Dorsolateral prefrontal cortex (tissue), 122 donors: ENCODE measurements at places on chromosomes 2 and 18. TPM values are rescaled to one million over a fixed set of nuclear protein-coding genes. Genes with fewer than 3 reads are reported as not detected.

- DNase-seq: no peak
These were observed 95.3 kb upstream of the BZW1 start for GRCh38 chr2:200716386-200716785.

- DNase-seq: no peak
These were observed 310.3 kb downstream of the NOL4 start for GRCh38 chr18:33914399-33914798.

DNA sequence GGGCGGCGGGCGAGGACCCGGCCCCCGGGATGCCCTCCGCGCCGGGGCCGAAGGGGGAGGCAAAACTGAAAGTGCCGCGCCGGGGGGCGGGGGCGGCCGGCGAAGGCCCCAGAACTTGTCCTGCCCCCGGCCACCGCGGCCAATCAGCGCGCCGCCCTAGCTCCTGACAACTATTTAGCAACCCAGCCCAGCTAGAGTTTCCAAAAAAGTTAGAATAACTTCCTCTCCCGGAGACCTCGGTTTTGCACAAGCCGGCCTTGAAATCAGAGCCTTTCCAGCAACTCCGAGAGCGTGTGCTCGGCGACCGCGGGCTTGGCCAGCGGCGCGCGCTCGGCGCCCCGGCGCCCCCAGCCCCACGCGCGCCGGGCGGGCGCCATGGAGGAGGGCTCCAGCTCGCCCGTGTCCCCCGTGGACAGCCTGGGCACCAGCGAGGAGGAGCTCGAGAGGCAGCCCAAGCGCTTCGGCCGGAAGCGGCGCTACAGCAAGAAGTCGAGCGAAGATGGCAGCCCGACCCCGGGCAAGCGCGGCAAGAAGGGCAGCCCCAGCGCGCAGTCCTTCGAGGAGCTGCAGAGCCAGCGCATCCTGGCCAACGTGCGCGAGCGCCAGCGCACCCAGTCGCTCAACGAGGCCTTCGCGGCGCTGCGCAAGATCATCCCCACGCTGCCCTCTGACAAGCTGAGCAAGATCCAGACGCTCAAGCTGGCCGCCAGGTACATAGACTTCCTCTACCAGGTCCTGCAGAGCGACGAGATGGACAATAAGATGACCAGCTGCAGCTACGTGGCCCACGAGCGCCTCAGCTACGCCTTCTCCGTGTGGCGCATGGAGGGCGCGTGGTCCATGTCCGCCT is at the start of gene TWIST2:
TWIST2 (plus strand) TSS at position 245 of the 850 bp plus-strand sequence; CDS start at position 376, 131 bp downstream.
- DNase-seq: no peak

- no peak for DNase-seq
These were observed 179.3 kb upstream of the LHCGR start for GRCh38 chr2:48934807-48935206.

IFT172 gene
- 81.4 TPM for total RNA-seq

DNA sequence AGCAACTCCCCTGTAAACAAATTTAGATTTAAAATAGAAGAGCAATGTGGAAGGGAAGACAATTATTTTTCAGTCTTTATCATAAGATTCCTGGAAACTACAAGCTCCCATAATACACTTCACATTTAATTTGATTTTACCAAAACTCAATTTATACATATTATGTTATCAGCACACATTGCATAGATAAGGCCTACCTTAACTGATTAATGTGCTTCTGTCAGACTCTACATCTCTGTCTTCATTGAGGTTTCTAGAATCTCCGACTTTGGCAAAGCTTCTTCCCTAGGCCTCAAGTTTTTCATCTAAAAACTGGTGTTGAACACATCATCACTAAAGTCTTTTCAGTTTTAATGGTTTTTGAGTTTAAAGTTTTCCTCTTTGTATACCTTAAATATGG is 366.1 kb downstream of the CLIP4 start:
- no peak for DNase-seq

SLC1A4 gene
- 52.6 TPM for total RNA-seq

DNA sequence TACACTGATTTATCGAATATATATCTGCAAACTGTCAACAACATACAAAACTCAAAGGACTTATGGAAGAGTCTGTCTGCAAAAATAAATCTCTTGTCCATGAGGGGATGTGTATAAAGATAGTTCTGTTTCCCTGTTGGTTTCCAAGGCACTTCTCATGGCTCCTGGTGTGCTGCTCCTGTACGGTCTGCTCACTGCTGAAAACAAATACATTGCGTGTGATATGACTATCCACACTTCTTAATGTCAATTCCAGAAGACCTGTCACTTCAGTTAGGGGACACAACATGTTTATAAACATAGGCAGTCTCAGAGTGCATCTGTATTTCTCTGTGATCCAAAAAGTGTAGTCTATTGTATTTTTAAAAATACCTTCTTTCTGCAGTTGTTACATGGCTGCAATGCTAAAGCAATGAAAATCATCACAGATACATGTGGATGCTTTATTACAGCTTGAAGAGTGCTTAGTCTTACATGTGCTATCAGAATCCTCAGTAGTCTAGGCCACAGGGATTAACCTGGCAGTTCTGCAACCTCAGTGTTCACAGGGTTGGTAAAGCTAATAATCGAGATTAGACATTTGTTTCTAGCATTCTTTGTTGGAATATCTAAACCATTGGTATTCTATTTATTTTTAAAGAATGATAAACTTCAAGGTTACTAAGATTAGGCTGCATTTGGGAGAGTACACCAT is 7.8 kb downstream of the ALKAL2 start:
- no peak for DNase-seq

DNA sequence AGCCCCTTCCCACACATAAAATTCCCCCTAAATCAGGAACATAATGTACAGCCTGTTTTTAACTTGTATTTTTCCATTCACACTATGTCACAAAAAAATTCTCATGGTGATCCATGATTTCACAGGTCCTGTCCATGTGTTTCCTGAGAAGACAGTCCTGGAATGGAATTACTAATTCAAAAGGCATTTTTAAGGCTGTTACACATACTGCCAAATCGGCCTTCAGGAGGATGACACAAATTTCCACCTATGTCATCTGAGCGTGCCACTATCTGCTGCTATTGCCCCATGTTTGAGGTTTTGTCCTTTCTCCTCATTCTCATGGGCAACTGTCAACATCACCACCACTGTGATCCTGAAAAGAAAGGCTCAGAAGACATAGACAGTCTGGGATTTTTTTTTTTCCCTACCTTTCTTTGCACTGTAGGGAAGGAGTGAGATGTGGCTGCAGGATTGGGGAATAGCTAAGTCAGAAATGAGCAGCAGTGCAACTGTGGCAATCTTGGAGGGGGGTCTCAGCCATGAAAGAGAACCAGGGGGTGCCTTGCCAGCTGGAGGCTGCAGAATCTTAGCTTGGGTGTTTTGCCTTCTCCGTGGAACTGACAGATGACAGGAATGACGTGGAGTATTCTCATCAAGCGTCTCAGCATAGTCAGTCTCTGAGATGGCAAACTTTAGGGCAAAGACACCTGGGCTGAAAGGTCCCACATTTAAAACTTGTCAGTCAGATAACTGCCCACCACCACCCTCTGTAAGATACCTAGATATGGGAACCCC is 73.4 kb downstream of the MARCHF4 start:
- DNase-seq: no peak

SLC5A7 gene
- not detected for total RNA-seq

DNA sequence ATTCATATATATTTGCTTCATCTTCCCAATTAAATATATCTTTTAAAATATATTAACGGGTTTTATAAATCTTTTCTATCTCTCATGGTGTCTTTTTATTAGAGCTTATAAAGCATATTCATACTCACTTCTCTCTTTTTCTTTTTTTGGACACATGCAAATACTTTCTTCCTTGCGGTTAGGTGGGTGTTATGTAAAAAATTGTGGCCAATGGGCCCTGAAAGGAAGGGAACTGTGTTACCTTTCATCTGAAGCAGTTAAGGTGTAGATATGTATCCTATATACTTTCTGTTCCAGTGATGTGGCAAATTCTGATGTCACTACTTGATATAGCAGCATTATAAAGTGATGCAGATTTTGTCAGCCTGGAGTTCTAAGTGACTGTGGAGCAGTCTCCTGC is 714.5 kb downstream of the PLCL1 start:
- DNase-seq: no peak

GRCh38 chr18:53792762-53793161 is 431.7 kb downstream of the MBD2 start:
- no peak for DNase-seq

RAB17 gene
- 1.6 TPM for total RNA-seq

DNA sequence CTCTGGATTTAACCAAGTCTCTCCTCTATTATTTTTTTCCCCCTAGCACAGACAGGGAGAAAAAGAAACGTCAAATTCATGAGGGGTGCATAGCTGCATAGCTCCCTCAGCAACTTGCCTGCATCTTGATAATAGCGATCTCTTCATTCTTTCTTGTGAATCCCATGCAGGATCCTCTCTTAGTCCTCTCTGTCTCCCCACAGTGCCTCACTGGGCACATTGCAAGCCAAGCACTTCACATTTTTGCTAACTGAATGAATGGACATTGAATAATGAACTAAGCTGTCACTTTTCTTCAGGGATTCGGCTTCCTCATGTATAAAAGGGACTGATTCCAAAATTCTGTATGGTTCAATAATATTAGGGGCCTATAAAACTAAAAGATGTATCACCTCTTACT is 2.9 kb upstream of the EPB41L3 start:
- no peak for DNase-seq

FOXD4L1 gene
- total RNA-seq: 0.63 TPM

- DNase-seq: no peak
These were observed 83.9 kb downstream of the PIK3C3 start for GRCh38 chr18:42038936-42039335.

KIAA2012 gene
- total RNA-seq: 2.1 TPM

ZNF521 gene
- total RNA-seq: 23.1 TPM

TEKT4 gene
- not detected for total RNA-seq

ANKRD62 gene
- total RNA-seq: 0.73 TPM
